Effector memory CD8-positive, alpha-beta T cell (primary cell): ENCODE measurements at places on chromosomes 2 and 18.

GRCh38 chr2:164621764-164622105 lies 453 bp upstream of the GRB14 start:
- no peak for DNase-seq

GRCh38 chr2:133456156-133456555 lies 112.1 kb downstream of the NCKAP5 start:
- no peak for DNase-seq

- no peak for DNase-seq
Measured at GRCh38 chr18:59265246-59265973, 7.8 kb downstream of the RAX start.

GRCh38 chr2:152303951-152304350 lies 31.0 kb upstream of the FMNL2 start:
- no peak for DNase-seq

- peak; percentile 53 for DNase-seq
Measured at GRCh38 chr2:41896186-41896846, 151.5 kb upstream of the PKDCC start.

GRCh38 chr2:72846171-72847095 lies 20.6 kb upstream of the EXOC6B start:
- DNase-seq, result no peak

DNA sequence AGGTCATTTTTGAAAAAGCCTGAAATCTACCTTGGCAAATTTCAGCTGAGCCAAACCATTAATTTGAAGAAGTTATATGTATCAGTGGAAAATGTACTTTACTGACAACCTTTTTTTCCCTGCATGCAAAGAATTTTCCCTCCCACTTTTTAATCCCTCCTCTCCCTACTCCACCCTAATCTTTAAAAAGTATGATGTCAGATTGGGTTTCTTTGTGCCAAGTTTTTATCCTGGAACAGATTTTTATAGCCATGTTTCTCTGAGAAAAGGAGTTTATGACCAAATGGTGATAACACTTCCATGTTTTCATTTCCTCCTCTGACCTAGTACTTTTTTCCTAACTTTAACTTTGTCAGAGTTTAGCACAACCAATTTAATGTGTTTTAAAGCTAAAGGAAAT lies 250.3 kb upstream of the FOSL2 start:
- DNase-seq, result no peak

DNA sequence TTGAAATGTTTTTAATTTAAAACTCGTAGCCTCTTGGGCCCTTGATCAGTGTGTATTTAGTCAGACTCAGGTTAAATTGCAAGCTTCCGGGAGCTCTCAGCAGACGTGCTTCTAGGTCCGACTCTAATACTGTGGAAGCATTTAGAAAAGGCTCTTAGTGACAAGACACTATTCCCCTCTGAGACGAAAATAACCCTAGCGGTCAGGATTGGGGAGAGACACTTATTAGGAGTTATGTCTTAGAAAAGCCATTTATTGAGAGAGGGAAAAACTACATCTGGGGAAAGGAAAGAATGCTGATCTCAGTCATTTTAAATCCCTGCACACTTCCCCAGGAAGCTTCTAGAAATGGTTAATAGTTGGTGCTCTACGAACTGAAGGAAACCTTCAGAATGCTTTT lies 110.5 kb upstream of the NCK2 start:
- no peak for DNase-seq

GRCh38 chr2:177633111-177633510 lies 240.5 kb downstream of the AGPS start:
- DNase-seq, result no peak

DNA sequence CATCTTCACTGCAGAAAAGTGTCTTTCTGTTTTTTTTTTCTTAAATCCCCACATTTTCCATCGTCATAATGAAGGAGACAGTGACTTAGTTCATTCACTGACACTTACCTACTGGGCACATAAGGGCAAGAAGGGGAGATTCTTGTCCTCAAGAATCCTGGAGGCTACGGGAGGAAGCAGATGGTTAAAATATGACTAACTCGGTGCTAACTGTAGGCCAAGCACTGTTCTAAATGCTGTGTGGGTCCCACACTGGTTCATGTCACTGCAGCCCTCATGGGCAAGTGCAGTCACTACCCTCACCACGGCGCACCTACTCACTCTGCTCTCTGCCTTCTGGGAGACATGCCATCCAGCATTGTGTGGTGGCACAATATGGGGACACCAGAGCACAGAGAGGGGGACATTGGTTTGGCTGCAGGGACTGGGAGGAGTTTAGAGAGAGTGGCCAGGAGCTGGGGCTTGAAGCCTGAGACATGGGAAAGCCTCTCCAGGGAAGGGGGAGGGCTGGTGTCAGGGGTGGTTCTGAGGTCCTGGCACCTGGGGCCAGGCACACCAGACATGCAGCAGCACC lies 305.2 kb downstream of the MYCN start:
- DNase-seq, result no peak

GRCh38 chr2:212030709-212031108 lies 507.9 kb downstream of the ERBB4 start:
- DNase-seq, result no peak

DNA sequence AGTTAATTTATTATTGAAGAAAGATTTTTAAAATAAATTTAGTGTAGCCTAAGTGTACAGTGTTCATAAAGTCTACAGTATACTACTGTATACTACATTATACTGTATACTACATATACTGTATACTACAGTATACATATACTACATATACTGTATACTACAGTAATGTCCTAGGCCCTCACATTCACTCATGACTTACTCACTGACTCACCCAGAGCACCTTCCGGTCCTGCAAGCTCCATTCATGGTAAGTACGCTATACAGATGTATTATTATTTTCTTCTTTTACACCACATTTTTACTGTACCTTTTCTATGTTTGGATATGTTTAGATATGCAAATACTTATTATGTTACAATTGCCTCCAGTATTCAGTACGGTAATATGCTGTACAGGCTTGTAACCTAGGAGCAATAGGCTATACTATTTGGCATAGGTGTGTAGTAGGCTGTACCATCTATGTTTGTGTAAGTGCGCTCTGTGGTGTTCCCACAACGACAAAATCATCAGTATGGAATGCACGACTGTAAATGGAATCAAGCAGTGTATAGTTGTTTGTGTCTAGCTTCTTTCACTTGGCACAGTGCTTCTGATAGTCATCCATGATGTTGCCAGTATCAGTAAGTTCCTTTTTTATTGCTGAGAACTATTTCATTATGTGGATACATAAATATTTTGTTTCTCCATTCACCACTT lies 245.7 kb downstream of the MTX2 start:
- no peak for DNase-seq

GRCh38 chr2:193583638-193584400 lies 1389.1 kb upstream of the TMEFF2 start:
- DNase-seq, result no peak

- DNase-seq, result peak; percentile 46
Measured at GRCh38 chr2:127084611-127085316, 22.2 kb downstream of the BIN1 start.

- no peak for DNase-seq
Measured at GRCh38 chr2:240930631-240931318, 24.6 kb downstream of the CROCC2 start.

- no peak for DNase-seq
Measured at GRCh38 chr18:62625019-62625418, 90.3 kb upstream of the PHLPP1 start.

DNA sequence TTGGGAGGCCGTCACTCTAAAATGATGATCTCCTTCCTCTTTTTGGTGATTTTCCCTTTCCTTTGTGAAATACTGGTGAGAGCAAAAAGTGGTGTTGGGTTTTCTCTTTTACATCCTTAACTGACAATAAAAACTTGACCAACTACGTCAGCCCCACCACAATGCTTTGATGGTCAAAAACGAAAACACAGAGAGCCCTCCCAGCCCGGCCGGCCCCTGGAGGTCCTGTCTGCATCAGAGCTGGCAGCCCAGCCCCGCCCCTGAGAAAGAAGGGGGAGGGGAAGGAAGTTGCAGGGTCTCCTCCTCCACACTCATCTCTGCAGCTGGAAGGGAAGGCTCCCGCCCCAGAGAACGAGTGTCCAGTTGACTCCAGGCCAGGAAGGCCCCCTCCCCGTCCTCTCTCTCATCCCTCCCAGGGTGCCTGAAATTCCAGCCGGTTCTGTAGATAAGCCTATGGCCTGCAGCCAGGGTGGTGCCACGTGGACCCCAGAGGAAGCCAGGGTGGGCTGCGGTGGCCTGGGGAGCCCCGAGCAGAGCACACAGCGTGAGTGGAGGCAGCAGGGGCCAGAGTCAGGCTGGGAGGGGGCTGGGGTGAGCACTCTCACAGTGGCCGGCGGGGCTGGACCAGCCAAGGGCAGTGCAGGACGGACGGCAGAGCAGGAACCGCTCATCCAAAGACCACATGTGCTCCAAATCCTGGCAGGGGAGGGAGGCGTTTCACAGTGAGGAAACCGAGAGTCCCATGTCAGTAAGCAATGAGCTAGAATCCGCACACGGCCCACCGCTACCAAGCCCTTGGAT lies 19.8 kb downstream of the BIN1 start:
- no peak for DNase-seq

DNA sequence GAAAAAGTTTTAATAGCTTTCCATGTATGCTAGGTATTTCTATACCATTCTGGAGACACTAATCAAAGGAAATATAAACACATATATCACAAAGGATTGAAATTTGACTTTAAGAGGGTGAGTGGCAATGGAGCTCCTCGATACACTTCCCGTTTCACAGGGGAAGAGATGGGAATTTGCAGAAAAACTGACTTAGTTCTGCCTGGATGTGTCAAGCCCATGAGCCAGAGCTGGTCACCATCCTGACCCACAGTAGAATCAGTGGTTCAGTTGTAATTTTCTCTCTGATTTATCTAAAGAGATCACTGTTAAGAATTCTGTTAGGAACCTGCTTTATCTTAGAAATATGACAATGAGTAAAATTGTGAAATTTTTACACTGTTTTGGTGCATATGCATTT lies 34.2 kb downstream of the PLCL1 start:
- no peak for DNase-seq

GRCh38 chr2:65656160-65656718 lies 223.8 kb upstream of the SPRED2 start:
- DNase-seq, result no peak
